ENCODE measurements at places on chromosomes 4 and X. TPM values are rescaled to one million over a fixed set of nuclear protein-coding genes. Genes with fewer than 3 reads are reported as not detected.
A peak's percentile ranks its signal among the peaks of the same experiment; 100 is the strongest.

GRCh38 chr4:114384629-114385028 is 214.0 kb upstream of the UGT8 start:
- DNase-seq, result peak; percentile 70

GRCh38 chr4:186192066-186192612 is 772 bp downstream of the CYP4V2 start:
- DNase-seq, result peak; percentile 78

DNA sequence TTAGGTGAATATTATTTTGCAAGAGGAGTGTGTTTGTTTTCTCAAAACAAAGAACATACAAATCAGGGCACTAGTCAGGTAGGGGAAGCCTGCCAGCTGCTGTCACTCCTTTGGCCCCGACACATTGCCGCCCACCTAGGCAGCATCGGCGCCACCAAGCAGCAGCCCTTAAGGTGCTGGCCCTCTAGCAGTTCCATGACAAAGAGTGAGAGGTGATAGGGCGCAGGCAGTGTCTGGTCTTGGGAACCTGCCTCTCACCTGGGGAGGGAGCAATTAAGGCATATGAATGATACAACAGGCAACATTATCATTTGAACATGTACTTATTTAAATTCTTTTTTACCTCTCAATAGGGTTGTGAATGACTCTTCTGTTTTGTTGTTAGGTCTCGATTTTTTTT is 135.1 kb downstream of the PLS3 start:
- DNase-seq, result no peak

The HSD17B13 gene
- not detected for total RNA-seq

DNA sequence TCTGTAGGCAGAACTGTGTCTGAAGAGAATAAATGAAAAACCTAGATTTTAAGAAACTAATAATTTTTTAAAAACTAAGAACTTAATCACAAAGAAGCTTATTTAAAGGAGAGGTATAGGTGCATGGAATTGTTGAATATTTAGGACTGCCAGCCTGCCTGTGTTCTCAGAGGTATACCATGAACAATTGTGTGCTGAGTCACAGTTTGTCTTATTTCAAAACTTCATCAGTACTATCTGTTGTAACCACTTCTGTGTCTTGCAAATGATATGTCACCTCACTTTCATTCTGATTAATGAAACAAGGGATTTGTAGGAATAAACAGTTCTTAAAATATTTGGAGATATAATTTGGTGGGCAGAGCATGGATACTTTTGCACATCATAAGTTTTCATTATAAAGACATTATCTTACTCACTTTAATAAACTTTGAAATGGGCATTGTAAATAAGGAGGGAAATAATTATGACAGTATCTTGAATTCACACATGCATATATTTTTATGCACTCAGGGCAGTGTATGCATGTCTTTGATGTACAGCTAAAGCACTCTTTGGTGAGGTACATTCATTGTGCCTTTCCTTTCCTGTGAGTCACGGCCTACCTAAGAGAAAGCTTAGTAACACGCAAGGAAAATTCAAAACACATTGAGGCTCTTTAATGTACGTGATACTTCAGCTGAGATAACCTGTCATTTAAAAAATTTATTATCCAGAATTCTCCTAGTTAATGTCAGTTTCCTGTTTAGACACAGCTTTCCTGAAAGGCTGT is 31.7 kb downstream of the STOX2 start:
- DNase-seq, result no peak

The SSX1 gene
- not detected for total RNA-seq

- no peak for DNase-seq
Observed at GRCh38 chr4:55466001-55466400, 70.2 kb downstream of the TMEM165 start.

The CDK16 gene
- 88.1 TPM for total RNA-seq

- no peak for DNase-seq
Observed at GRCh38 chr4:140102421-140102820, 51.6 kb downstream of the MAML3 start.

DNA sequence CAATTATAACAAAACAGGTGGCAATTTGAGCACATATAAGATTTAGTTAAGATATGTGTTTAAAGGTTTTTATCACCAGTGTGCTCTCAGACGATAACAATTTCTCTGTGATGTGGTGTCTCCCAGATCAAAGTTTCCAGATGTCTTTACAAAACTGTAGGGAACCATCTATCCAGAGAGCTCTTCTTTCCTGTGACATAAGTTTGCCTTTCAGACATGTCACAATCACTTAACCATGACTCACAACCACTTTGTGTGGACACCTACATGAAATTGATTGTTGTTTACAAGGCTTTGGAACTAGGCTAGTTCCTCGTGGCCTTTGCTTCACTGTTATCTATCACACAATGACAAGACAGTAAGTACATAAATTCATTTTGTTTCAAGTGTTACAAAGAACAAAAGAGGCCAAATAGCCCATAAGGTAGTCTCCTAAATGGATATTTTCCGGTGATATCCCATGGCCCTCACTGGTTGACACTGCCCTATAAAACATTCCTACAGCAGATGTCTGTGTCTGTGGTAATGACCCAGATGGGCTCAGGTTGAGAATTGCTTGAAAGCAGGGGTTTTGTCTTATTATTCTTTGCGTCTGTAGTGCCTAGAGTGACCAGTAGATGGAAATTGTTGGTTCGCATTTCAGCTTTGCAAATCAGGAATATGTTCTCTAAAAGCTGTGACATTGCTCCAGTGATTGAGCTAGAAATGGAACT is 297.8 kb upstream of the FAM241A start:
- peak; percentile 2 for DNase-seq

DNA sequence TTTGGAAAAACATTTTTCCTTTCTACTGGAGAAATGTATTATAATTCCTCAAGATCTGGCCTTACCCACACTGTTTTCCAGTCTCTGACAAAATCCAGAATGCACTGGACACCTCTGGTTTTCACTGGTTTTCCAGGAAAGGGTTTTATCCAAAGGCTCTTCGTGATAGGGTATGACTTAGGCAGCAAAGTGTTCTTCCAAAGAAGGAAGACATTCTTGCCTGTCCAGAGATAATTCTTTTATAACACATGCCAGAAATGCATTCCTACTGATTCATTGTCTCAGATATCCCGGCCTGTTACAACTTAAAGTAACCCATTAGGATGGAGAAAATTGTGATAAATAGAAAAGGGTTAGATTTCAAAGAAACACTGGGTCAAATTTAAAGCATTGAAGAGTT is 2343.1 kb downstream of the PCDH7 start:
- DNase-seq, result no peak

The RBMXL3 gene
- total RNA-seq, result not detected

The ADD1 gene
- total RNA-seq, result 82.3 TPM

Measured in G401 (cell line).